ENCODE measurements at places on chromosomes 5 and 9.

DNA sequence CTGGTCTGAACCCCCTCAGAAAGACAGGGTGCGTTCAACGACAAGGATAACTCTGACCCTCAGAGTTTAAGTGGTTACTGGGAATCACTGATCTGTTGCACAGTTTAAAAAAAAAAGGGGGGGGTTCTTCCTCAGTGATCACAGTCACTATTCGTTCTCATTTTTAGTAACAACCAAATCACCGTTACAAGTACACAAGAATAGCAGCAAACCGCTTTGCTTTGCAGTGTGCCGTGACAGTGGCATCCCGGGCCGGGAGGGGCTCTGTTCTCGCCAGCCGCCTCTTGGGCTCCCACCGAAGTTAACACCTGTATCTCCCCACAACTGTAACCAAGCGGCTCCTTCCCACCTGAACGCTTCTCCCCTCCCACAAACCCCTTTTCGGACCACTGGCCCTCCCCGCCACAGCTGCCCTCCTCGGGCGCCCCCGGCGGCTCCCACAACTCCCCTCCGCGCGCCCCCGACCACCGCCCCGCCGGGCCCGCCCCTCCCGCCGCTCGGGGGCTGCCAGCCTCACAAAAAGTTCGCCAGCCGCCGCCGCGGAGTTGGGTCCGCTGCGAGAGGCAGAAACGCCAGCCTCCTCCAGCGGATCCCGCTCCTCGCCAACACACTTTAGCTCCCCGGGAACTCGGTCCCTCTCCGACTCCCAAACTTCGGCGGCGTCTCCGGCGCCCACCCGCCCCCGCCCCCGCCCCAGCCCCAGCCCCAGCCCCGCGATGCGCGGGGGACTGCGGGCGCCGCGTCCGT is 1.2 kb downstream of the SSBP2 start:
- no peak for DNase-seq

- peak; percentile 38 for DNase-seq
Observed at GRCh38 chr9:28234894-28235277, 661.6 kb upstream of the C9orf72 start.

GRCh38 chr9:121851641-121852091 is 200.2 kb downstream of the DAB2IP start:
- DNase-seq: no peak

- DNase-seq: no peak
Observed at GRCh38 chr5:74079971-74080556, 454.1 kb downstream of the ARHGEF28 start.

DNA sequence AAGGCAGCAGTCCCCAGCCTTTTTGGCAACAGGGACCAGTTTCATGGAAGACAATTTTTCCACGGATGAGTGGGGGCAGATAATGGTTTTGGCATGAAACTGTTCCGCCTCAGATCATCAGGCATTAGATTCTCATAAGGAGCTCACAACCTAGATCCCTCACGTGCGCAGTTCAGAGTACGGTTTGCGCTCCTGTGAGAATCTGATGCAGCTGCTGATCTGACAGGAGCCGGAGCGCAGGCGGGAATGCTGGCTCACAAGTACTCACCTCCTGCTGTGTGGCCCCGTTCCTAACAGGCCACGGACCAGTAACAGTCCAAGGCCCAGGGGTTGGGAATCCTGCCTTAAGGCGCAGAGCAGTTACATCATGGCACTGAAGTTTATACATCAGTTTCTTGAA is 3.3 kb upstream of the BRD3 start:
- DNase-seq: no peak

- DNase-seq: no peak
Observed at GRCh38 chr9:76027416-76027815, 136.9 kb downstream of the PCSK5 start.

- no peak for DNase-seq
Observed at GRCh38 chr9:34475097-34475496, 16.5 kb downstream of the DNAI1 start.

DNA sequence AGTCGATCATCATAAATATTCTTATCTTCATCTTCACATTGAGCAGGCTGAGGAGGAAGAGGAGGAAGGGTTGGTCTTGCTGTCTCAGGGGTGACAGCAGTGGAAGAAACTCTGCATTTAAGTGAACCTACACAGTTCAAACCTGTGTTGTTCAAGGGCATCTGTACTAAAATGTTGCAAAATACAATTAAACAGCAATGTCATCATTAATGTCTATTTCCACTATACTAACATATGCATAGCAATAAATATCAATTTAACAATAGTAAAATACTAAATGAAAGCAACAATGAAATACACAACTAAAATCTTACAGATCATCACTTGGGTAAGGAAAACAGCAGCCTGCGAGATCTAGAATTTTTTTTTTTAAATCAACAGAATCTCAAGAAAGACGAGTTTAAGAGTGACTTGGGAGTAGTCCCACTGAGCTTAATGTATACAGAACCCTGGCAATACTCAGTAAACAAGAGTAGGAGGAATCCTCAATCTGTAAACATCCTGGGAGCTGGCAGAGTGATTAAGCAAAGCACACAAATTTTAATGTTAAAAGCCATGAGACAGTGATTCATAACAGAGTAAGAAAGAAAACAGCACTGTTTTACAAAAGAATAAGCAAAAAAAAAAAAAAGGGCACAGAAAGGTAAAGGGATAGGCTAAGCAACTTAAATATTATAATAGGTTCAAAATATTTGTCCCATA is 10.0 kb downstream of the HOMER1 start:
- DNase-seq: no peak

DNA sequence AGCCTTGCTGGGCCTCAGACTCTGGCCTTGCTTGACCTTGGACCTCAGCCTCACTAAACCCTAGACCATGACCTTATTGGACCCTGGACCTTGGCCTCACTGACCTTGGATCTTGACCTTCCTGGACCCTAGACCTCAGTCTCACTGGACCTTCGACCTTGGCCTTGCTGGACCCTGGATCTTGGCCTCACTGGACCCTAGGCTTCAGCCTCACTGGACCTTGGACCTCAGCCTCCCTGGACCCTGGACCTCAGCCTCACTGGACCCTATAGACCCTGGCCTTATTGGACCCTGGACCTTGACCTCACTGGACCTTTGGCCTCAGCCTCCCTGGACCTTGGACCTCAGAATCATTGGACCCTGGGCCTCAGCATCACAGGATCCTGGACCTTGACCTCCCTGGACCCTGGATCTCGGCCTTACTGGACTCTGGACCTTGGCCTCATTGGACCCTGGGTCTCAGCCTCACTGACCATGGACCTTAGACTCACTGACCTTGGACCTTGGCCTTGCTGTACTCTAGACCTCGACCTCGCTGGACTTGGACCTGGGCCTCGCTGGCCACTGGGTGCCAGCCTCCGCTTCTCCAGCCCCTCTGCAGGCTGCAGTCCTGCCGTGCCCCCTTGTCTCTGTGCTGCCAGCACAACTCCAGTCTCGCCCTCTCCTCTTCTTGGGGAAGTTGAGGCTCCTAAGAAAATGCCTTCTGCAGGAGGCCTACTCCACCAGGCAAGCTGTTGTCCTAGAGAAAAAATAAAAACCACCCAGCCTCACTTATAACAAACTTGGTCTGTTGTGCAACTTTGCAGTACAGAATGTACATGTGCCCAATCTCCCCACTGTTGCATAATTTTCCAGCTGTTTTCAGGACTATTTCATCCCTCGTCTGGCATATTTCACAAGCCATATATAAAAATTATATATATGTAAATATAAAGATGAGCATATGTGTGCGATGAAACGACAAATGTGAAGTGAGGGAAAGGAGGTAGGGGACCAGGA is 11.0 kb upstream of the ADAMTS2 start:
- DNase-seq: no peak

DNA sequence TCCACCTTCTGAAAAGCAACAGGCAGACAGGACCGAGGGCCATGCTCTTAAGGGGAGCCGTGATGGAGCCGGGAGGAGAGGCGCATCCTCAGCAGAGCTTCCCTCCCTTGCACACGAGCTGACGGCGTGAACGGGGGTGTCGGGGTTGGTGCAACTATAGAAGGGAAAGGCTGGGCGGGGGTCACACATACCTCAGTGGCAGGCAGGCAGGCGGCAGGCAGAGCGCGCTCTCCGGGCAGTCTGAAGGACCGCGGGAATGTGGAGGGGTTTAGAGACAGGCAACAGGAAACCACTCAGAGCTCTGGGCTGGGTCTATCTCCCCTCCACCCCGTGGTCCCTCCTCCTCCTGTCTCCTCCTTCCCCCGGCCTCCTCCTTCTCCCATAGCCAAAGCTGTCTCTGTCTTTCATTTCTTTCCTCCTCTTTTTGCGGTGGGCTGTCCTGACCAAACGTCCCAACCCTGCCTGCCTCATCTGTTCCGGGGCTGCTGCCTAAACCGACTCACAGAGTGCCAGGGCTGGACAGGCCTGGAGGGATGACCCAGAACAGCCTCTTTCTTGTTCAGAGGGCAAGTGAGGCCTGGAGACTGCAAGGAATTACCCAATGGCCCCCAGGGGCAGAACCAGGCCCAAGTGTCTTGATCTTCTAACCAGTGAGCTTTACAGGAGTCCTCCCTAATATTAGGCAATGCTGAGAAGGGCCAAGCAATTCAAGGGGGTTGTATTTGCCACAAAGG is at the start of gene SPARC:
Gene SPARC, minus strand, starts transcription at position 242 of the 734 bp plus-strand sequence. CDS start 10,727 bp downstream, outside the sequence.
- DNase-seq: peak; percentile 91

GRCh38 chr5:98656125-98656795 is 117.2 kb upstream of the RGMB start:
- no peak for DNase-seq

DNA sequence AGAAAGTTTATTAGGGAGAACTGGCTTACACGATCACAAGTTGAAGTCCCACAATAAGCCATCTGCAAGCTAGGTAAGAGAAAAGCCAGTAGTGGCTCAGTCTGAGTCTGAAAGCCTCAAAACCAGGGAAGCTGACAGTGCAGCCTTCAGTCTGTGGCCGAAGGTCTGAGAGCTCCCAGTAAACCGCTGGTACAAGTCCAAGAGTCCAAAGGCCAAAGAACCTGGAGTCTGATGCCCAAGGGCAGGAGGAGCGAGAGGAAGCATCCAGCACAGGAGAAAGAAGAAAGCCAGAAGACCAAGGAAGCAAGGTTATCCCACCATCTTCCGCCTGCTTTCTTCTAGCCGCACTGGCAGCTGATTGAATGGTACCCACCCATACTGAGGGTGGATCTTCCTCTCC is 97.3 kb upstream of the FBN2 start:
- no peak for DNase-seq

DNA sequence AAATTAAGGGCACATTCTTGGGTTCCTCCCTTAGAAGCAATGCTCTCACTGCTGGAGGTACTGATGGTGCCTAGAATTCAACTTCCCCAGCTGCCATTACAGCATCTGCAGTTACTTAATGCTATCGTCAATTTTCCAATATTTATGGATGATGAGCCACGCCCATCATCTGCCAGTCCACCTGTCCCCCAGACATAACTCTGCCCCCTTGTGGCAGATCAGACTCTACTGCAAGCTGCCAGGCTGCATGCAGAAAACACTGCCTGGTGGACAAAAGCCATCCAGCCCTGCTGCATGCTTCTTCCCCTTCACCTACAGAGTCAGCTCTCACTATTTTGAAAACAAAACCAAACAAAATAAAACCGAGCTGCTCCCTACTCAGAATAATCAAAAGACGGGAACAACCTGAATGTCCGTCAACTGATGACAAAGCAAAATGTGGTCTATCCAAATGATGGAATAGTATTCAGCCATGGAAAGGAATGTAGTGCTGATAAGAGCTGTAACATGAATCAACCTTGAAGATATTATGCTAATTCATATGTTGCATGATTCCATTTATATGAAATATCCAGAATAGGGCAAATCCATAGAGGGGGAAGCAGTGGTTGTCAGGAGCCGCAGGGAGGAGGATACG is 66.4 kb downstream of the RETREG1 start:
- DNase-seq: no peak

DNA sequence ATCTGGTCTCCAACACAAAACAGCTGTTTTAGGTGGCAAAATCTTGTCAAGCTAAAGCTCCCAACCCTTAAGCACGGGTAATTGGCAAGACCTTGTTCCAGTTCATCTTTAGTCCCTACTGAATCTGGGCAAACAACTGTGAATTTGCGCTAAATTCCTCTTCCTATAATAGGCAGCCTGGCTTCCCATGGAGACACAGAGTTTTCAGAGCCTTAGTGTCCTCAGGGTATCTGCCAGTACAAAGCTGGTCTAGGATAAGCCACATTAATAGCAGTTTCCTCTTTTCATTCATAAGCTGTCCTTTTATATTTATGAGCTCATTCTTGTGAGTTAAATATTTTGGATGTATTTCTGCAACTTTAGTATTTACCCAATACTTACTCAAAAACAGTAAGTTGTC is 59.5 kb downstream of the FGF10 start:
- no peak for DNase-seq

GRCh38 chr5:142920849-142921612 is 150.9 kb downstream of the ARHGAP26 start:
- DNase-seq: no peak

GRCh38 chr9:135990468-135991429 is 29.6 kb upstream of the UBAC1 start:
- no peak for DNase-seq

DNA sequence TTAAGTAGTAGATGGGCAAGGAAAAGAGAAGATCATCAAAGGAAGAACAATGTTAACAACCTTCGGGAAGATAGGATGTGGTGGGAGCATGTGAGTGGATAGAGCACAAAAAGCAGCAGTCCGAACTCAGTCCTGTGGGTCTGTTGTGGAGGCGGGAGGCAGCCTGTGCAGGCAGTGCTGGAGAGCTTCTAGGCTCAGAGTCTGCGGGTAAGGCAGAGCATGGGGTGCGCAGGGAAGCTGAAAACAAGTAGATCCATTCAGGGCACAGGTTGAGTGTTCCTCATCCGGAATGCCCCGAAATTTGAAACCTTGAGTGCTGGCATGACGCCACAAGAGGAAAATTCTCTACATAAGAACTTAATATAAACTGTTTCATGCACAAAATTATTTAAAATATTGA is 84.9 kb downstream of the PPIC start:
- DNase-seq: no peak

DNA sequence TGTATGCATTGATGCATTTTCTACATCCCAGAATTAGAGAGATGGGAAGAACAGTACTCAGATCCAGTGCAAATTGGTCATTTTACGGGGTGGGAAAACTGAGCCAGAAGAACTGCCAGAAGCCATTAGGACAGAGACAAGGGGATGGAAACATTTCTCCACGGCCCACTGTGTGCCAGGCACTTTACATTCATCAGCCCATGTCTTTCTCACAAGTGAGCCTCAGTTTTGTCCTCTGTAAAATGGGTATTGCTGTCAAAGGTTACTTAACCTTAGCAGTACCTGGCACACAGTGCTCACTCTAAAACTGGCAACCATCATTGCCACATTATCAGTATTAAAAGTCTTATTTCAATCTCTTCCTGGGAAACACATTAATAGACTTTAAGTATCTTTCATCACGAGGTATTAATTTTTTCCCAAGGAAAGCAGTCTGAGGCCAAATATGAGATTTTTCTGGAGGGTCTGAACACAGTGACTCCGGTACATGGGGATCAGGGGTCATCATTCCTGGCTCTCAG is 5.2 kb downstream of the DUSP1 start:
- DNase-seq: no peak

- DNase-seq: no peak
Observed at GRCh38 chr9:114902786-114903524, 27.4 kb downstream of the TNFSF8 start.

DNA sequence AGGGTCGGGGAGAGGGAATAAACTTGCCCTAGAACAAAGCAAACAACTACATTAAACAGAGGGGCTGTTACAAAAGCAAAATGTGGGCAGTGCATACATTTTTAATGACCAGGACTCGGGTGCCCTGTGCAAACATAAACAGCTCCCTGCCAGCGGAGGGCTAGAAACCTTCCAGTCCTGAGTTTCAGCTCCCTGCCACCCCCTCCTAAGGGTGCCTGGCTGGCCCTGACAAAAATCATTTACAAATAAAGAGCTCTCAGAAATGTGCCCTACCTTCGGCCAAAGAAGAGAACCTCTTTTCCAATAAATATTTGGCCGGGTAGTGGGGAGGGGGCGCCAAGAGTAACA is 29.5 kb downstream of the FOXD1 start:
- no peak for DNase-seq

Measured in HFF-Myc (cell line).